ENCODE measurements at places on chromosomes 7 and 10. TPM values are rescaled to one million over a fixed set of nuclear protein-coding genes. Genes with fewer than 3 reads are reported as not detected.

Gene DYDC2
- total RNA-seq, result 0.39 TPM

Gene DCLRE1C
- total RNA-seq, result 5.4 TPM

Gene GPNMB
- not detected for total RNA-seq

Gene ITGB8
- 2.2 TPM for total RNA-seq

Gene COX19
- 6.6 TPM for total RNA-seq

Gene ASB10
- total RNA-seq, result not detected

Gene IPMK
- total RNA-seq, result 5.6 TPM

Gene AASS
- total RNA-seq, result 15.9 TPM

Gene CTAGE15
- 0.13 TPM for total RNA-seq

Gene FXYD4
- not detected for total RNA-seq

Gene NOS3
- 28.4 TPM for total RNA-seq

Gene SFTPA2
- not detected for total RNA-seq

Gene KCP
- total RNA-seq, result not detected

Gene CALHM3
- total RNA-seq, result not detected

Gene AQP1
- total RNA-seq, result 6.6 TPM

Gene ARHGAP19
- 11.7 TPM for total RNA-seq

Gene ANKRD2
- 0.26 TPM for total RNA-seq

Gene CCNJ
- total RNA-seq, result 19.5 TPM

Gene PTN
- not detected for total RNA-seq

Measured in dermis microvascular lymphatic vessel endothelial cell (primary cell).